Activated CD8-positive, alpha-beta memory T cell treated with anti-CD3 and anti-CD28 coated beads for 1 hour (primary cell): ENCODE measurements at places on chromosomes 3 and 15.

GRCh38 chr3:25783661-25784512 is 644 bp upstream of the NGLY1 start:
- no peak for DNase-seq

- DNase-seq = no peak
Observed at GRCh38 chr3:123027292-123028232, at the start of gene SEMA5B. Gene SEMA5B, minus strand, starts transcription at chr3:123027763. Its CDS starts 66,500 bp downstream, at chr3:122961263.

- DNase-seq = no peak
Observed at GRCh38 chr3:48997102-48997635, 7.1 kb downstream of the P4HTM start.

GRCh38 chr3:71075494-71075893 is 508.0 kb downstream of the FOXP1 start:
- no peak for DNase-seq

- no peak for DNase-seq
Observed at GRCh38 chr3:46335541-46335940, 18.4 kb upstream of the CCR2 start.
